Panc1 (cell line): ENCODE measurements at places on chromosomes 2 and 18. TPM values are rescaled to one million over a fixed set of nuclear protein-coding genes. Genes with fewer than 3 reads are reported as not detected.

The SLC9A2 gene
- 4.1 TPM for total RNA-seq

The SPDYA gene
- total RNA-seq = 0.87 TPM

The DQX1 gene
- total RNA-seq = 0.41 TPM

The TMEM185B gene
- 54.6 TPM for total RNA-seq

The DAPL1 gene
- total RNA-seq = not detected

The MYCN gene
- total RNA-seq = not detected

The SERPINB3 gene
- total RNA-seq = not detected

The EFHD1 gene
- total RNA-seq = 73.5 TPM

The CFAP210 gene
- total RNA-seq = 0.23 TPM

GRCh38 chr18:28059861-28060260 lies 117.1 kb downstream of the CDH2 start:
- no peak overlapping the region for H3K4me3 ChIP-seq
- H3K4me1 ChIP-seq = no peaks in the 10 kb centered on the region
- DNase-seq = no peak
- H3K27me3 ChIP-seq = no peaks in the 10 kb centered on the region
- no peak overlapping the region for H3K27ac ChIP-seq

DNA sequence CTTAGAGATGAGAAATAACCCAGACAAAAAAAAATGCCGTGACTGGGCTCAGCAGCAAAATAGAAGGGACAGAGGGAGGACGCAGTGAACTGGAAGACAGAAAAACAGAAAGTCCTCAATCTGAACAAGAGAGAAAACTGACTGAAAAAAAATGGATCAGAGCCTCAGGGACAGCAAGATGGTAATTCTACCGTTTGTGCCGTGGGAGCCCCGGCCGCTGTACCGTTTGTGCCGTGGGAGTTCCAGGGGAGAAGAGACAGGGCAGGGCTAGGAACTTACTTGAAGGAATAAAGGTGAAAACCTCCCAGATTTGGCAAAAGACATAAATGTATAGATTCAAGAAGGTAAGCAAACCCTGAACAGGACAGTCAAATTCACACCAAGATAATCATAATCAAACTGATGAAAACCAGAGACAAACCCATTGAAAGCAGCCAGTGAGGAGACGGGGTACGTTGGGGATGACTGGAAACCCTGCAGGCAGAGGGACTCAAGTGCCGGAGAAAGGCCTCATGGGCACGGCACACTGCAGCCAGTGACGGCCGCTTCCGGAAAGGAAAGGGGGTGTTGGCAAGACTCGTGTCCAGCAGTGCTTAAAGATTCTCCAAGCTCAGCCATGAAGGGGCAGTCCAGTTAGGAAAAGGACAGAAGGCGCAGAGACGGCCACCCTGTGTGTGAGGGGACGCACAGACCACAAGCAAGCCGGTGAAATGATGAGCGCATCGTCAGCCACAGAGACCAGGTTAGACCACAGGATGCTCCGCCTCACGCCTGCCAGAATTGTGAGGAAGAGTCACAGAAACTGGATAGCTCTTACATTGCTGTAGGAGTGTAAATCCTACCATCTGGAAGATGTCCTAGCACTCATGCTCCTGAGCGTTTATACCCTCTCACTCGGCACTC lies 40.0 kb upstream of the NFATC1 start:
- H3K4me3 ChIP-seq = no peak overlapping the region
- no peak for DNase-seq
- H3K36me3 ChIP-seq = no peaks in the 10 kb centered on the region; the same call in 1 of the 2 replicates
- no peak overlapping the region for H3K27ac ChIP-seq

DNA sequence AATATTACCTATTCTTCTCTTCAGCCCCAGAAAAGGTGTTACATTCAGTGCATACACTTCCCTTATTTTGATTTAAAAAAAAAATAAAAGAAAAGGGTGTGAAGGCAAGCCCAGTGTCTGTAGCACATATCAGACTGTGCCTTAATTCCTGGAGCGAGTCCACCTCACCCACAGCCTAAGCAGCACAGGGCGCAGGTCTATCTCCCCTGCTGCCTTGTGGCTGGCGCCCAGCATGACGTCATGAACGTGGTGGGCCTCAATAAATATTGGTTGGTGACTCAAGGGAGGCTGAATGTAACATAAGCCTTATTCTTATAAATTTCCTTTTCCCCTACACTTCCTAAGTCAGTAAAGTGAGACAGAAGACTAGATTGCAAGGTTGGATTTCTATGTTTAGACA lies 26.4 kb downstream of the ST3GAL5 start:
- 0 out of 2 replicates have a peak, but pooled peaks cover 2% of the 10 kb centered on the region for H3K27me3 ChIP-seq
- H3K36me3 ChIP-seq = no peaks in the 10 kb centered on the region
- no peak overlapping the region for H3K4me3 ChIP-seq
- no peaks in the 10 kb centered on the region for H3K4me1 ChIP-seq

GRCh38 chr2:575727-576236 lies 101.4 kb downstream of the TMEM18 start:
- no peak for DNase-seq
- no peak overlapping the region for H3K27ac ChIP-seq
- no peaks in the 10 kb centered on the region for H3K4me1 ChIP-seq
- H3K4me3 ChIP-seq = no peak overlapping the region
- H3K27me3 ChIP-seq = no peaks in the 10 kb centered on the region

DNA sequence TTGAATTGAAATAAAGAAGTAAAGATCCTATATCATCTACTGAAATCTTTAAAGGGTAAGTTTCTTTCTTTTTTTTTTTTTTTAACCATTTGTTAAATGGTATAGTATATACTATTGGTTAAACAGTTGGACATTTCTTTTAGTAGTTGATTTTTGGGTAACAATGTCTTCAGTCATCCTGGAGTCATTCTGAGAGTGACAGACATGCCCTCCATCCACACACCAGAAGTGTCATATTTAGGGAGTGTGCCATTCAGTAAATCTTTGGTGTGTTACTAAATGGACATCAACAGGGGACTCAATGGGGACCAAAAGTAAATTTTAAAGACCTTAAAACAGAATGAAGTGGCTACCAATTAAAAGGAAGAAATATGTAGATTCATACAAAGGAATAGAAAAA lies 50.8 kb upstream of the SLC39A10 start:
- H3K4me1 ChIP-seq = no peaks in the 10 kb centered on the region
- H3K36me3 ChIP-seq = no peaks in the 10 kb centered on the region
- H3K4me3 ChIP-seq = no peak overlapping the region
- no peak overlapping the region for H3K27ac ChIP-seq
- no peaks in the 10 kb centered on the region for H3K27me3 ChIP-seq

DNA sequence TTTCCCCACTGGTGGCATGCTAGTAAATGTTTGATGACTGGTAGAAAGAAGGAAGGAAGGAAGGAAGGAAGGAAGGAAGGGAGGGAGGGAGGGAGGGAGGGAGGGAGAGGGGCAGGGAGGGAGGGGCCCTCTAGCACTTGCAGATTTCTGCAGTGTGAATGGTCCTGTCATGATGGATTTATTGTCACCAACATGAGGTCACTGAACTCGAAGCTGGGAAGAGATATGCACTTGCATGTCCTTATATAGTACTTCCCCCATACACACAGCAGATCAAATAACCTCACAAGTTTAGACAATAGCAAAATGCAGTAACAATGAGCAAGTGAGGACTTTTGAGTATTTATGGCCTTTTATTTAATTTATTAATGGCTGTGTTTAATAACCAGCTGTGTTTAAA lies 44.5 kb upstream of the CXCR4 start:
- H3K36me3 ChIP-seq = no peaks in the 10 kb centered on the region
- H3K27ac ChIP-seq = no peak overlapping the region
- DNase-seq = no peak
- H3K27me3 ChIP-seq = no peaks in the 10 kb centered on the region
- no peaks in the 10 kb centered on the region for H3K4me1 ChIP-seq

DNA sequence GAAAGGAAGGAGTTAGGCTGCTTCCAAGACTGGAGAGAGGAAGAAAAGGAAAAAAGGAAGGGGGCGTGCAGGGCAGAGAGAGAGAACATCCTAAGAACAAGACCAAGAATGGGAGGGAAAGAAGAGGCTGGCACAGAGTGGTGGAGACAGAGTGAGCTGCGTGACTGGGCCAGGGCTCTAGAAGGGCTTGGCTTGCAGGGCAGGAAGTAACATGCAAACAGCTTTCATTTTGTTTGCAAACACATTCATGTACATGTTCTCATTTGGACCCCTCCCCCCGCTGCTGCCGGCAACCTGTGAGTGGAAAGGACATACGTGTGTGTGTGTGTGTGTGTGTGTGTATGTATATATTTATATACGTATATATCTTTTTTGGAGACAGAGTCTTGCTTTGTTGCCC lies 46.8 kb upstream of the DNMT3A start:
- no peak for DNase-seq
- no peak overlapping the region for H3K27ac ChIP-seq
- no peaks in the 10 kb centered on the region for H3K36me3 ChIP-seq
- no peaks in the 10 kb centered on the region for H3K4me1 ChIP-seq
- H3K4me3 ChIP-seq = no peak overlapping the region
- H3K27me3 ChIP-seq = no peaks in the 10 kb centered on the region
